ENCODE measurements at places on chromosomes 3 and 15.

DNA sequence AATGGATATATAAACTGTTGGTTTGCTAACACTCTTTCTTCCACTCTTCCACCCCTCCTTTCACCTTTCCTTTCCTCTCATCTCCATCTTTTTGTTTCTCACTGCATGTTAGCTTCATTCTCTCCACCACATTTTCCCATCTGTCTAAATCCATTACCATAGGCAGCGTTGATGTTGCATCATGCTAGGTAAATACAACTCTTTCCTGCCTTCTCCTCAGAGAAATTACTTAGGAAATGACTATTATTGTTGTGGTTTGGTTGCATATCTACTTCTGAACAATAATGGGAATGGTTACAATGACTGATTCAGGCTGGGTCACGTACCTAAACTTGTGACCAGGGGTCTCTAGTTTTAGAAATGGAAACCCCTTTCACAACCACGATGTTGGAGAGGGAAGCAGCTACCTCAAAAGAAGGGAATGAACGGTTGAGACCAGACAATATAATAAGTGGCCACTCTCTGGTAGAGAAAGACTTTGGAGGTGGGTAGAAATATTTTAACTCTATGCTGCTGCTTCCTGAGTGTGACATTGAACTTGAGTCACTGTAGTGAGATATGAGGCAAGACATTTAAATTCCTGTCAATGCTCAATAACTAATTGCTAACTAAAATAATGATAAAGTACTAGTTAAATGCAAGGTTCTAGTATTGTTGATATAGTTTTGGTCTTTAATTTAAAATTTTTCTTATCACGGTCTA lies 314.1 kb upstream of the TGFBR2 start:
- no peak for DNase-seq

- DNase-seq, result no peak
These were observed 330.8 kb downstream of the TIGIT start for GRCh38 chr3:114624571-114625181.

GRCh38 chr15:45101749-45102148 lies 12.2 kb downstream of the DUOX2 start:
- no peak for DNase-seq

- no peak for DNase-seq
These were observed 23.1 kb downstream of the EOMES start for GRCh38 chr3:27699067-27699466.

- no peak for DNase-seq
These were observed 5.8 kb upstream of the TATDN2 start for GRCh38 chr3:10242182-10243065.

GRCh38 chr3:142724682-142725356 lies 985 bp downstream of the TRPC1 start:
- peak; percentile 3 for DNase-seq
